Thoracic aorta (tissue), 2 donors: ENCODE measurements at places on chromosomes 4 and X.

DNA sequence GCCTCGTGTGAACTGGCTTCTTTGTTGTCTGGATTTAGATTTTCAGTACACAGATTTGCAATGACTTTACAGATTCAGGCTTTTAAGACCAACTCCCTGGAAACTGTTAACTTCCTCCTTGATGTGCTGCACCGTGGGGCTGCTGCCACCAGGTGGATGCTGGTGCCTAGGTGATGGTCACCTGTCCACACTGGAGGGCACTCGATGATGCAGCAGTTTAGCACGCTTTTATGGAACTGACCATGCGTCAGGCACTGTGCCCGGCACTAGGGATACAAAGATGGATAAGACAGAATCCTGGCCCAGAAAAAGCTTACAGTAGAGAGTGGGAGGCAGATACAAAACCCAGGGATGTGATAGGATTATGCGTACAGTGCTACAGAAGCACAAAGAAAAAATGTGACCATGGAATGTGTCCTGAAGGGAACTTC is 180.7 kb downstream of the CEP135 start:
- DNase-seq, result no peak

DNA sequence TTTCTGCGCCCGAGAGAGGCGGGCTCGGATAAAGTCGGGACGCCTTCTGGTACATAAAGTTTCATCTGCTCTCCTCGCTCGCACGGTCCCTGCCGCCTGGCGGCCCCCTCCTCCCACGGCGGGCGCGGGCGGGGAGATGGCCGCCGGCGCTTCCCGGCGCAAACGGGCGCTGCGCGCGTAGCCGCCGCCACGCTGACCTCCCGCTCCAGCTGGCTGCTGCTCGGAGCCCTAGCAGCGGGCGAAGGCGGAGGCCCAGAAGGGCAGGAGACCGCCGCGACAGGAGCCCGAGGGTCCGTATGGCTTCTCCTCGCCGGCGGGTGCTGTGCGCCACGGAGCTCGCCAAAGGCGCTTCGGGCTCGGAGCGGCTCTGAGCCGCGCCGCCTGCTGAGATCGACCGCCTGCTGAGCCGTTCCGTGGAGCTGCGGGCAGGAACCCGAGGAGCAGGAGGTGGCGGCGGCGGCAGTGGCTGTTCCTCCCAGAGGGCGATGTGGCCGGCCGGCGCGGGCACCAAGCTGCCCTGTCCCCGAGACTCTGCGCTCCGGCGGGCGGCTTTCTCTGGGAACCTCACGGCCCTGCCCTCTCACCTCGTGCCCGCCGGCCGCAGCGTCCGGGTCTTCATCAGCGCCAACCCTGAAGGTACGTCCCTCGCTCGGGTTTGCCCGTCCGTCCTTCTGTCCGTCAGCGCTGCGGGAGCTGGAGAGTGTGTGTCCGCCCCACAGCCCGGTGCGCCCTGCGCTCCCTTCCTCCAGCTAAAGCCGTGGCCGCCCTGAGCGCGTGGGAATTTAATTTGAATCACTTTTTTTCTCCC is at the start of gene NWD2:
Gene NWD2 (plus strand): TSS at position 161 of the 808 bp plus-strand sequence. CDS start 325 bp downstream, at position 486.
- no peak for DNase-seq

- DNase-seq, result no peak
Measured at GRCh38 chr4:33924239-33924638, 2320.1 kb downstream of the ARAP2 start.

DNA sequence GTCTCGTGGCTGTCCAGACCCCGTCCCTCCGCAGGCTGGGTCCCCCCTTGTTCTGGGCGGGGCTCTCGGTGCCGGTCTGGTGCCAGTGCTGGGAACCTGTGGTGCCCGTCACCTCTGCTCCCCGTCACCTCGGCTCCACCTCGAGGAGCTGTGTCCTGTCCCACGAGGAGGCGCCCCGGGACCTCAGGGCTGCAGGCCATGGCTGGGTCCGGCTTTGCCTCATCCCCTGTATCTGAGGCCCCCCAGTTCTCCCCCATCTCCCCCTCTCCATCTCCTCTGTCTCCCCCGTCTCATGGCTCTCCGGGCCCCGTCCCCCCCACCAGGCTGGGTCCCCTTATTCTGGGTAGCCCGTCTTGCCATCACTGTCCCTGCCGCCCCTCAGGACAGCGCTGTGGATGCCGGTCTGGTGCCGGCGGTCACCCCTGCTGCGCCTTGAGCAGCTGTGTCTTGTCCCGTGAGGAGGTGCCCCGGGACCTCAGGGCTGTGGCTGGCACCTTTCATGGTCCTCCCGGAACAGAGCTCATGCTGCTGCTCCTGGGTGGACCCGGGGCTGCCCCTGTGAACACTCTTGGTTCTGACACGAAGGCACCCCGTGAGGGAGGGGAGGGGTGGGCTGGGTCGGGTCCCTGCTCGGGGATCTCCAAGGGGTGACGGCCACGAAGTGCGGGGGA is 13.4 kb upstream of the GTPBP6 start:
- DNase-seq, result no peak

- DNase-seq, result no peak
Measured at GRCh38 chrX:150926791-150927190, 28.3 kb upstream of the CD99L2 start.

DNA sequence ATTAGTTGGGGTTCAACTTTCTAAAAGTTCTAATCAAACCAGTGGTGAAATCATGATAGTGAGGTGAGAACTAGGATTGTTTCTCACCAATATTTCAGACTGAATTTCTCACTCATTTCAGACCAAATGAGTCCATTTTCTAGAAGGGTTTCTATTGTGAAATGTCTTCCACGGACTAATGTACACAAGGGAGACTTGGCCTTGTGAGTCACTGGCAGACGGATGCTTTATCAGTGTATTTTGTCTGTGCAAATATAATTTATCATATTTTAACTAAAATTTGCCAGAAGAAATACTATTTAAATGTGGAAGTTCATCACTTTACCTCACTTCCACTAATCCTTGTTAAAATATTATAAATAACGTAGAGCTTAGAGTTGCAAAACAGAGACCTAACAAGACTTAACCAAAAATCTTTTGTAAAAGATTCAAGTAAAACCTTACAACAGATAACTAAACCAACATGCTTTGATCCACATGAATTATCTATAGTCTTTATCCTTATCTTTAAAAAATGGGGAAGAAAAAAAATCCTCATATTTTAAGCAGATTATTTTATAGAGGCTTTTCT is 506.0 kb upstream of the FAM241A start:
- no peak for DNase-seq

DNA sequence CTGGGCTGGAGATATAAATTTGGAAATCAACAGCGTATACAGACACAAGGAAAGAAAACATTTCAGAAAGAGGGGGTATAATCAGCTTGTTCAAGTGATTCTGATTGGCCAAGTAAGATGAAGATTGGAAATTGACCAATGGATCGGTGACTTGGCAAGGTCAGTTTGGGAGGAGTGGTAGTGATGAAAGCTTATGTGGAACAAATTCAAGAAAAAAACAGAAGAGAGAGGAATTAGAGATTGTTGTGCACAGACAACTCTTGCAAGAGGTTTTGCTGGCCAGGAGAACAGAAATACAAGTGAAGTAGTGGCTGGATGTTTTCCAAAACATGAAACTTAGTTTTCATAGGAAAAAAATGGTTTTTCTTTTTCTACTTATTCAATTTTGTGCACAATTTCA is 16.3 kb downstream of the CD38 start:
- no peak for DNase-seq

- DNase-seq, result no peak
Measured at GRCh38 chr4:56330691-56331090, 56.6 kb downstream of the AASDH start.

DNA sequence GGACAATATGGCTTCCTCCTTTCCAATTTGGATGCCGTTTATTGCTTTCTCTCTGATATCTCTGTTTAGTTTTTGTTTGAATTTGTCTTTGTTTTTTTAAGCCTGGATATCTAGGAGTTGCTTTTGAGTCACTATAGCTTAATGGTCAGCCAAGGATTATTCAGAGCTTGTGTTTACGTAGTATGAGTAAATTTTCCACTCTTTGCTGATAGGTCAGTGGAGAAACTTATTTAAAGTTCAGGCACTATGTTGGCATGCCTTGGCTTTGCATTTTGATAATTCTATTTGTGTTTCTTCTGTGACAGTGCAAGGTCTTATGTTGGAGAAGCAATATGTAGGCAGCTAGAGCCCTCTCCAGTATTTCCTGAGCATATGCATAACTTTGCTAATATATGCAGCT is 315.2 kb downstream of the GRID2 start:
- DNase-seq, result no peak

- DNase-seq, result no peak
Measured at GRCh38 chrX:120727452-120727851, 97.6 kb upstream of the C1GALT1C1 start.

- no peak for DNase-seq
Measured at GRCh38 chrX:40628506-40628905, 5.3 kb downstream of the MPC1L start.

DNA sequence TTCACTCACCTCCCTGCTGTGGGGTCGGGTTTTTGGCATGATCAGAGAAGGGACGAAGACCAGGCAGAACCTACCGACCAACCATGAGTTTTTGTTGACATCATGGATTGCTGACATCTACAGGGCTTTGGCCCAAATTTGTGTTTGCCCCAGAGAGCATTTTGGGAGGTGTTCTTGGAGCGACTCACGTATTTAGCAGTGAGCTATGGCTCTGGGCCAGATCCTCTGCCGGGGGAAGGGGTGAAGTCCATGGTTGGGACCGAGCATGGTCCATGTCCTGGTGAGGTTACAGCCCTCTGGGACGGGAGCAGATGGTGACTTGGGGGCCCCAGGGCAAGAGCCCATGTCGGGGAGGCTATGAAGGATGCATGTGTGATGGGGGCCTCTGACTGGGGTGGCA is 17.4 kb downstream of the SORCS2 start:
- no peak for DNase-seq

DNA sequence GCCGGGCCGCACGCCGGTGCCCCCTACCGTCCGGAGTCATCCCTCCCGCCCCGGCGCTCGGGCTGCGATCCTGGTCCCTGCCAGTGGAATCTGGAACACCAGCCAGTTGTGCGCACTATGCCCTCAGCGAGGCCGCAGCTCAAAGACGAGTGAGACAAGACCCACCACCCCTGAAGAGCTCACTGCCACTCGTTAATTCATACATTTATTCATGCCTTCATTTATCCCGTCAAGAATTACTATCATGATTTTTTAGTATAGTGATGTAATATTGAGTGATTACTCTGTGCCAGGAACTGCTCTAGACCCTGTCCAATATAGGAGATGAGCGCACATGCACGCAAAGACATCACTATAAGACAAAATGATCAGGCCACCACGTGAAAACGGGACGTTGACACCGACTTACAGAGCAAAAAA is 247 bp upstream of the PPA2 start:
- DNase-seq, result peak; percentile 45

GRCh38 chrX:123909523-123909922 is 49.7 kb downstream of the XIAP start:
- no peak for DNase-seq

- no peak for DNase-seq
Measured at GRCh38 chrX:1741816-1742394, 127.0 kb downstream of the ASMT start.

GRCh38 chrX:42459735-42460134 is 318.2 kb downstream of the PPP1R2C start:
- DNase-seq, result no peak

DNA sequence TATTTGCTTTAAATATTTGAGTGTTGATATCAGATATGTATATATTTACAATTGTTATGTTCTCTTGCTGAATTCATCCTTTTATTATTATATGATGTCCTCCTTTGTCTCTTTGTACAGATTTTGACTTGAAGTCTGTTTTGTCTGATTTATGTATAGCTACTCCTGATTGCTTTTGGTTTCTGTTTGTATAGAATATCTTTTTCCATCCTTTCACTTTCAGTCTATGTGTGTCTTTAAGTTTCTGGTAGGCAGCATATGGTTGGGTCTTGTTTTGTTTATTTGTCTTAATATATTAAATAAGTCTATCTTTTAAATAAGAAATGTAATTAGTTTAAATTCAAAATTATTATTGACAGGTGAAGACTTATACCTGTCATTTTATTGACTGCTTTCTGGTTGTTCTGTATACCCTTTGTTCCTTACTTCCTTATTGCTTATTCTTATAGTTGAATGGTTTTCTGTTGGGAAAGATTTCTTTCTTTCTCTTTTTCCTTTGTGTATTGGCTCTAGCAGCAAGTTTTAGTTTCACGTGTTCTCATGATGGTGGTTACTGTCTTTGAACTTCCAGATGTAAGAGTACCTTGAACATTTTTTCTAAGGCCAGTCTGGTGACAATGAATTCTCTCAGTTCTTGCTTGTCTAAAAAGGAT is 31.1 kb downstream of the RAB28 start:
- DNase-seq, result no peak

DNA sequence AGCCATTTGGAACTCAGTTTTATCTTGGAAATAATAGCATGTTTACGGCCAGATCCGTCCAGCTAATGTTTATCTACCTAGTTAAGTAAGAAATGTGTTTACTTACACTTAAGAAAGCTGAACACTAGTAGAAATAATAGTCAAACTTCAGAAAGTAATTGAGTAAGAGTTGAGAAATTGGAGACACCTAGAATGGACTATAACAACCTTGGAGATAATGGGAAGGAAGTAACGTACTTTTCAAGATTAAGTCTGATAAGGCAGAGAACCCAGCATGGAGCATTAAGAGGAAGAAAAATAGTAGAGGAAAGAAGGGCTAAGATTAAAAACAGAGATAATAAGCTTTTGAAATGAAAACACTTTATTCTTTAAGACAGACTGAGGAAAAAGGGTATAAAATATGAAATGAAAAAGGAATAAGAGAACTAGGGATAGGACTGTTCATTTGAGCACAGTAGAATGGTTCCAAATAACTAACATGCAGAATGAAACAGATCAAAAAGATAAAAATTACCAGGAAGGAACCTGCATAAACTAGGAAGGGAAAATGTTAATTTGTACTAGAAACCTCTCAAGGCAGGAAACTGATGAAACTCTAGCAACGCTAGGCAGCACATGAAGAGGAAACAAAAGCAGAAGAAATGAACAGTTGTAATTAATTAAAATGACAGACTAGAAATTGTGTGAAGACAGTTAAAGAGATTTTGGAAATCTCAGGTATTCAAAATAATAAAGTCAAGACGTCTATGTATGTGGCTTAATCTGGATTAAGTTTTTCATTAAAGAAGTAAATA is 71.7 kb downstream of the FBXW7 start:
- DNase-seq, result no peak

GRCh38 chr4:98287328-98287727 is 26.1 kb downstream of the RAP1GDS1 start:
- DNase-seq, result no peak
